ENCODE measurements at places on chromosomes 6 and 20.

DNA sequence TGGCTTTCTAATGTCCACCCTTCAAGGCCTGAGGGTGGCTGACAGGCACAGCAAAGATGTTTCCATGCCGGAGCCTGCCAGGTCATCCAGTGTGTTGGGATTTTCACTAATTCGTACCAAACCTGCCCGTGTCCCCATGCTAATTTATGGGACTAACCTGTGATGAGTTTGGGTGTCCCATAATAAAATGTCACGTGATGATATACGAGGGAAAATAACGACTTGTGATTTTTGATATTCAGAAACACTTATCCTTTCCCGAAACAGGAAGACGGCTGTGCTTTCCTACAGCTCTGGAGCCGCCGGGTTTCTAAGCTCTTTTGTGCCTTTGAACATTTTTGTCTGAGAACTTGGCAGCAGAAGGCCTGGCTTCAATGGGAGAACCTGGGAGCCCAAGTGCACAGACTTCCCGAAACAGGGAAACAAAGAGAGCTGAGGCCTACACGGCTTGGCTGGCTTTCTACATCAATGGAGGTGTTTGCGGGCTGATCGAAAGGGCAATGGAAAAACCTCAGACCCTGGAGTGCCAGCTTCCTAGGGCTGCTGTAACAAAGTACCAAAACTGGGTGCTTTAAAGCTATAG lies 171.9 kb upstream of the JARID2 start:
- DNase-seq, result no peak

GRCh38 chr6:148223424-148223842 lies 119.2 kb upstream of the SASH1 start:
- DNase-seq, result no peak

GRCh38 chr6:11143394-11144371 lies 32.2 kb upstream of the ERVFRD-1 start:
- no peak for DNase-seq

DNA sequence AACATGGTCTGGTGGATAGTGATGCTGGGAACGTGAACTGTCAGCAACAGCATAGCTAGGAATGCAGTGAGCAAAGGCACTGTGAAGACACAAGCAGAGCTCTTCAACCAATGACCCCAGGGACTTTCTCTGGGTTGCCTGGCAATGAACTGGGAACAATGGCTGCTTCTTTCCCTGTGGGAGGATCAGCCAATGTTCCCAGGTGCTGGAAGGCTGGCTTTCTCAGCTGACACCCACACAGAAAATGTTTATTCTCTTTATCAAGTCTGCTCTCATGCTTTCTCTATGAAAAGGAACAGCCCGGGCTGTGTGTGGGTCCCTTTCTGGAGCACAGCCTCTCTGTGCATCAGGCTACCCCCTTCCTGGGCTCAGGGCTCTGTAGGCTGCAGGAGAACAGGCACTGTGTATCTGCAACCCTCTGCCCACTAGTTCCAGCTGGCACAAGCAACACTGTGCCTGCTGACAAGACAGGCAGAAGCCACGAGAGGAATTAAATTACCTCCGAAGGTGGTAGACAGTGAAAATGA lies 54.2 kb downstream of the HFE start:
- DNase-seq, result no peak
